Stimulated activated naive CD4-positive, alpha-beta T cell (primary cell): ENCODE measurements at places on chromosomes 5 and 9.

GRCh38 chr5:145975361-145976066 is 39.1 kb downstream of the SH3RF2 start:
- DNase-seq, result no peak

DNA sequence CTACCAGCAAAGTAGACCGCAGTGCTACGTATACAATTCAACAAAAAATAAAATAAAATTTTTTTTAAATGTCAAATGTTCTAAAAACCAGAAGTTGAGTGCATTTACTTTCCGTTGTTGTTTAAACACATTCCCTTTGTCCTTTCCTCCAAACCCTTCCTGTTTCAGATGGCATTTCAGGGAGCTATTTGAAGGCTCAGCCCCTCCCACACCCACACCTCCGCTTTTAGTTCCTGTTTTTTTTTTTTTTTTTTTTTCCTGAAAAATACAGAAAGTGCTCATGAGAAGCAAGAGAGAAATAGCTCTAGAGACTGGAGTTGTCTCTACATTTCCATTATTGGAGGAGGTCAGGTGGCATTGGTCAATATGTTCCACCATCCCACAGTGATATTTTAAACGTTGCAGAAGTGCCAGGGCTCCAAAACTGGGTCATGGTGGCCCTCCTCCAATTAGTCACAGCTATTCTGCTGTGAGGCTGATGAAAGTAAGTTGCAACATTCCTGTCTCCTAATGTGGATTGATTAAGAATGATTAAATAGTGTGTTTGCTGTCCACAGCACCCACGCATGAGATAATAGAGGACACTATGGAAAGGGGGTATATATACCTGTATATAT is 106.9 kb downstream of the GABRG2 start:
- DNase-seq, result no peak

DNA sequence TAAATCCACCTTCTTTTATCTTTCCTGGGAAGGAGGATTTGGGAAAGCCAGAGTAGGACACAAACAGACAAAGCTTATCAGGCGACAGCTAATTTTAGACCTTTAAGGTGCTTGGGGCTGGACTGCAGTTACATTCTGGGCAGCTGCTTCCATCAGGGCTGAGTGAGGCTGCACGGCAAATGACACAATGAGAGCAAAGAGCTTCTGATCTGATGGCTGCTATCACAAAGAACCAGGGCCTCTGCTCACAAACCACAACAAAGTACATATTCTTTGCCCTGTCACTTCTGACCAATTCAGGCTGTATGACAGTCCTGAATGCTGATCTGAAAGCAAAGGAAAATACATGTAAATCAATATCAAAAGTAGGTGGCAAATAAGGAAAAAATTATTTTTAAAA is 93.1 kb downstream of the MRPS27 start:
- DNase-seq, result no peak

DNA sequence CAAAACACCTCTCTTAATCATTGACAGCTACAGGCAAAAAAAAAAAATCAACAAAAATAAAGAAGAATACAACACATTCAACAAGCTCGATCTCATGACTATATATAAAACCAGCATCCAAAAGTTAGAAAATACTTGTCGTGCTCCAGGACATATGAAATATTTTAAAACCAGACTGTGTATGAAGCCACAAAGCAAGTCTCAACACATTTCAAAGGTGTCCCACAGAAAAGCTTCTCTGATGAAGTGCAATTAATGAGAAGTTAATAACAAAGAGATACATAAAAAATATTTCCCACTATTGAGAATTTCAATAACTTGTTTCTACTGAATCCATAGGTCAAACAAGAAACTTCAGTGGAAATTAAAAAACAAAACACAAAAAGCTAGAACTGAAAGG is 178.7 kb downstream of the PLK2 start:
- DNase-seq, result no peak

DNA sequence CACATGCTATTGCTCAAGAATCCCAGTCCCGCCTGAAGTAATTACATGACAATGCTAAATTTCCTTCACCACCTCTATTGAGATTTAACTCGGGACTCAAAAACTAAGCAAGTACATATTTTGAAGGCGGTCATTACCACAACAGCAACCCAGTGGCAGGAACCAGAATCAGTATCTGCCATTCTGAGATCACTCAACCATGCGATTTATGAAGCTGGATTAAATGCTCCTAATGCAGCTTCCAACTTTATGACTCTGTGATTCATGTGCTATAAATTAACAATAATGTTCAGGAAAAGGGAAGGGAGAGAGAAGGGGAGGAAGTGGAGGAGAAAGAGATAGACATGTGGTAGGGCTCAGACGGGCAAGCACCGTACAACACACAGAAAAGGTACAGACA is 194.7 kb downstream of the DNAH5 start:
- DNase-seq, result no peak

DNA sequence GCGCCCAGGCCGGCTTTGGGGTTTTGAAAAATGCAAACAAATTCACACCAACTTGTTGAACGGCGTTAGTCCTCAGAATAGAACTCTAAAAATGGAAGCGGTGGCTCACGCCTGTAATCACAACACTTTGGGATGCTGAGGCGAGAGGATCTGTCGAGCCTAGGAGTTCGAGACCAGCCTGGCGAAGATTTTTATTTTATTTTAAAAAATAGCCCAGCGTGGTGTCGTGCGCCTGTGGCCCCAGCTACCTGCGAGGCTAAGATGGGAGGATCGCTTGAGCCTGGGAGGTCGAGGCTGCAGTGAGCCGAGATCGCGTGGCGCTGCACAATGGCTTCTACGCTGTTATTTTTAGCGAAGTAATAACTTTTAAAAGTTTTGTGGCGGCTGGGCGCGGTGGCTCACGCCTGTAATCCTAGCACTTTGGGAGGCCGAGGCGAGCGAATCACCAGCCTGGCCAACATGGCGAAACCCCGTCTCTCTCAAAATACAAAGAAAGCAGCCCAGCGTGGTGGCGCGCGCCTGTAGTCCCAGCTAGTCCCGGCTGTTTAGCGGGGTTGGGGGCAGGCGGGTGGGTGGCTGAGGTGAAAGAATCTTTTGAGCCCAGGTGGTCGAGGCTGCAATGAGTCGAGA is 694 bp upstream of the PLIN2 start:
- DNase-seq, result peak; percentile 14

DNA sequence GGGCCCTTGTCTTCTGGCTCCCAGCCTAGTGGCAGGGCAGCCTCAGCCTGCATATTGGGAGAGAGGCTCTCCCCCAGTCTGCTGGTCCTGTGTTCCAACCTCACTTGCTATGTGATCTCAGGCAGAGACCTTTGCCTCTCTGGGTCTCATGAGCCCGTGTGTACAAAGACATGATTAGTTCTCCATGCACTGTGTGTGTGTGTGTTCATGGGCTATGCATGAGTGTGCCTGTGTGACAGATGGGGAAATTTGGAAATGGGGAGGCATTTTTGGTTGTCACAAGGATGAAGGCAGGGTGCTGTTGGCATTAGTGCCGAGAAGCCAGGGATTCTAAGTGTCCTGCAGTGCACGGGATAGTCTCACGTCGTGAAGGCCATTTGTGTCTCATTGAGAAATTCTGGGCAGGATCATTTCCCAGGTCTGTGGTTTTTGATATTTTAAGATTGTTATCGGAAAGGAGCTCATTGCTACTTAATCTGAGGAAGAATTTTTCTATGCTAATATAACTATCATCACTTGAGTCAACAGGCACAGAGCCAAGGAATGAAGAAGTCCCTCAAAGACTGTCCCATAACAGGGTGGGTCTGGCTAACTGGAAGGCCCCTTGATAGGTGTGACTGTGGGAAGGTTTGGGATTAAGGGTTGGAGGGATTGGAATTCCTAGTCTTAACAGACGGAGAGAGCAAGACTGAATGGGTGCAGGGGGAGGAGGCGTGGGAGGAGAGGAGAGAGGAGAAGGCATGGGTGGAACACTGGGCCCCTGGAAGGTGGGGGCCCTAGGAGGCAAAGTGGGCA is 168.5 kb downstream of the RGS3 start:
- DNase-seq, result no peak

- DNase-seq, result no peak
Measured at GRCh38 chr5:170963521-170963920, 101.7 kb downstream of the RANBP17 start.

DNA sequence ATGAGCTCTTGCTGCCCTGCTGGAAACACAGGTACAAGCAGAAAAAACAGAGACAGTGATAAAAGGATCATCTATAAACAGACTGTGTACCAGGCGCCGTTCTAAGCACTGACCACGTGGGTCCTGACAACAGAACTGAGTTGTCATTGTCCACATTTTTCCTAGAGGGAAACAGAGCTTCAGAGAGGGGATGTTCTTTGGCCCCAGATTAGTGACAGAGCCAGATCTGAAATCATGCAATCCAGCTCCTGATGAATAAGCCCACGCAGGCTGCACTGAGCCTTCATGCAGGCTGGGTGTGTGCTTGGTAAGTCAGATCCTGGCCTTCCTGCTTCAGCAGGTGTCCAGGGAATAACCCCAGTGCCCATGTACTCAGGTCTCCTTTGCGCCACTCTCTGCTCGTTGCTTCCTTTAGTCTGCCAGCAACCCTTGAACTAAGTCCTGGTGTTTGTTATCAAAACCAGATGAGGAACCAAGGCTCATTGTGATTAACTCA is 22.8 kb upstream of the TCF7 start:
- DNase-seq, result no peak

GRCh38 chr9:19231904-19232822 is 1.7 kb downstream of the DENND4C start:
- no peak for DNase-seq

DNA sequence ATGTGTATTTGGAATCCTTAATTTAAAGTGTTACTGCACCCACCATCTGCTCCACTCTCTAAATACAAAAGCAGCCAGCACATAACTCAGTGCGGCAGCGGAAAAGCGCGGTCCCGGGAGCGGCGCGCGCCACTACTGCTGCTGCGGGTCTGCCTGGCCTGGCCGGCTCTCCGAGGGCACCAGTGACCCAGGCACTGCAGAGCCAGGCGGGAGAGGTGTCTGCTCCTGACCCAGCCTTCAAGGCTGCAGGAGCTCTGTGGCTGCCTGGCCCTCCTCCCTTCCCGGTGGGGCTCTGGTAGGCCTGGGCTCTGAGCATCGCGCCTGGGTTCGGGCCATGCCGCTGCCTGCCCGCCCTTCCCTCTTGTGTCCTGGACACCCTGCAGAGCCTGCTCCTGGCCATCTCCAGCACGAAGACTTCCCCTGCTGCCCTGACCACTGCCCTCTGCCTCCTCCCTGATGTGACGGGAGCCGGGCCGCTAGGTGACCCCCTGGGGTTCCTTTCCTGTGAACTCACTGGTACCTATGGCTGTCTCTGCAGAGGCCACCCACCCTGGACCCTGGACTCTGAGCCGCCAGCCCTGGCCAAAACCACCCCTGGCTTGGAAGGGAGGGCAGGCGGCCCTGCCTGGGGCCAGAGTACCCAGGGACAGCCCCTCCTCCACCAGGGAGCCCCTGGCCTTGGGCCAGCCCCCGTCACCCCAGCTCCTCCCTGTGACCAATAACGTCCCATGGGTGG is 32.8 kb upstream of the UBAC1 start:
- no peak for DNase-seq

DNA sequence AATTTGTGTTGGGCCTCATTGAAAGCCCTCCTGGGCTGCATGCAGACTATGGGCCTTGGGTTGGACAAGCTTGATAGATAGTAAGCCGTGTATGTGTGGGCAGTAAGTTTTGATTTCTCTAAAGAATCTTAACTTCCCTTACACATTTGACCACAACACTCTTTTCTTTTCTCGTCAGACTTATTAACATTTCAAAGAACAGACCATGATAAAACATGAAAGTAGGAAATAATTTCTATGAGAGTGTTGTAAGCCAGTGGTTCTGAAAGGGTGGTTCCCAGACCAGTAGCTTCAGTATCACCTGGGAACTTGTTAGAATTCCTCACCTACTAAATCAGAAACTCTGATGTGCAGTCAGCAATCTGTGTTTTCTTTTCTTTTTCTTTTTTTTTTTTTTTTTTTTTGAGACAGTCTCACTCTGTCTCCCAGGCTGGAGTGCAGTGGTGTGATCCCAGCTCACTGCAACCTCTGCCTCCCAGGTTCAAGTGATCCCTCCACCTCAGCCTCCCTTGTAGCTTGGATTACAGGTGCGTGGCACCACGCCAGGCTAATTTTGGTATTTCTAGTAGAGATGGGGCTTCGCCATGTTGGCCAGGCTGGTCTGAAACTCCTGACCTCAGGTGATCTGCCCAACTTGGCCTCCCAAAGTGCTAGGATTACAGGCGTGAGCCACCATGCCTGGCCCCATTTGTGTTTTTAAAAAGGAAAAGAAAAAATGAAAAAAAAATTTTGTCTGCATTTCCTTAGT is 20.0 kb upstream of the GCNT1 start:
- no peak for DNase-seq

GRCh38 chr9:125258160-125258785 is 3.4 kb upstream of the GAPVD1 start:
- DNase-seq, result no peak

GRCh38 chr5:10827571-10827970 is 66.5 kb upstream of the DAP start:
- no peak for DNase-seq

- DNase-seq, result no peak
Measured at GRCh38 chr9:101139082-101139481, 110.6 kb downstream of the PLPPR1 start.

- DNase-seq, result no peak
Measured at GRCh38 chr5:65855766-65856315, 70.5 kb upstream of the ERBIN start.

GRCh38 chr5:146461319-146461718 is 14.2 kb downstream of the TCERG1 start:
- DNase-seq, result no peak

GRCh38 chr5:110923971-110924370 is 147.5 kb upstream of the TSLP start:
- no peak for DNase-seq

GRCh38 chr5:127060470-127060985 is 12.8 kb downstream of the C5orf63 start:
- DNase-seq, result no peak

- DNase-seq, result no peak
Measured at GRCh38 chr5:65981548-65981947, 55.2 kb downstream of the ERBIN start.
